ENCODE measurements at places on chromosomes 4 and X.
A peak's percentile ranks its signal among the peaks of the same experiment; 100 is the strongest.

GRCh38 chr4:83556816-83557215 lies 20.9 kb downstream of the GPAT3 start:
- DNase-seq: no peak

GRCh38 chrX:68186552-68187262 lies 246.6 kb downstream of the OPHN1 start:
- no peak for DNase-seq

DNA sequence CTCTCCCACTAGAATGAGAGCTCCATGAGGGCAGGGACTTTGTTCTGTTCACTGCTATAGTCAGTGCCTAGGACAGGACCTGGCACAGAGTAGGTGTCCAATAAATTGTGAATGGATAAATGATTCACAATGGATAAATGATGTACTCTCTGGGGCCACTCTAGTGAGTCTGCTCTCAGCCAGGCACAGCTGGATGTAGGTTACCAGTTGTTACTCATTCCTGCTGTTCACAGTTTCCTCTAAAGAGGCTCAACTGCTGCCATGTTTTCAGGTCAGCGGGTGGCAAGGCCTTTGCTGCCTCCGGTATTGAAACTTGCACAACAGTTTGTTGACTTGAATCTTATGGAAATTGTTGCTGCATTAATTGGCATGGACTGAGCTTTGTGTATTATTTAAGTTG lies 99.1 kb downstream of the NHSL2 start:
- DNase-seq: no peak

- DNase-seq: no peak
These were observed 35.5 kb upstream of the PARM1 start for GRCh38 chr4:74897386-74897785.

GRCh38 chr4:1351854-1352566 lies 5.0 kb downstream of the UVSSA start:
- peak; percentile 94 for DNase-seq

DNA sequence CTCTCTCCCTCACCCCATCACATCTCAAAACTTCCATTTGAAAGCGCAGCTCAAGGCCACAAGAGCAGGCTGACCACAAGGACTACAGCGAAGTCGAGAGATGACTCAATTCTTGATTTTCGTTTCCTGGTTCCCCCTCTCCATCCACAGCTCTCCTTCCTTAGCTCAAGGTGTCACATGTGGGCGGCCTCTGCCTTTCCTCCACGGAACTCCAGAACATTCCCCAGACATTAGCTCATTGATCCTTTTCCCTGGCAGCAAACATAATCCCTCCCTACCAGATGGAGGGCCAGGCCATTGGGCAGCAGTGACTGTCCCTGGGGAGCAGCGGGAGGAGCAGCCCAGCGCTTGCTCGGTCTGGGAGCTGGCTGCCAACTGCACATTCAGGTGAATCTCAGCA lies 56.3 kb downstream of the CCDC149 start:
- peak; percentile 36 for DNase-seq

DNA sequence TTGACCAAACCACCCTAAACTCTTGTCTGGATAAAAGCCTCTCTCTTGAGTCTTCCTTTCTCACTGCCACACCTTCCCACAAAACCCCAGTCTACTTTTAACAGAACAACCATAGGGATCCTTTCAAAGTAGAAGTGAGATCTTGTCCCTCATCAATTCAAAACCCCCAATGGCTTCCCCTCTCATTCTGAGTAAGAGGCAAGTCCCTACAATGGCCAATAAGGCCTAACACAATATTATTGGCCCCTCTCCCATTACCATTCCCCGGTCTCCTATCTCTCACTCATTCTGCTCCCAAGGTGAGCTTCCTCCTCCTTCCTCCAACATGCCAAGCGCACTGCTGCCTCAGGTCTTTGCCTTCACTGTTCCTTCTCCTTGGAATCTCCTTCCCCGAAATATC lies 57.1 kb downstream of the REELD1 start:
- DNase-seq: no peak

- DNase-seq: no peak
These were observed 312.3 kb downstream of the SPRY1 start for GRCh38 chr4:123708902-123709301.

- DNase-seq: peak; percentile 31
These were observed at the start of gene SETD7 for GRCh38 chr4:139556071-139556723. TSS of gene SETD7 (minus strand) at chr4:139556219. CDS start at chr4:139556137, 82 bp downstream.

- no peak for DNase-seq
These were observed 94.1 kb downstream of the ADRA2C start for GRCh38 chr4:3860061-3860912.

GRCh38 chr4:147761218-147761883 lies 29.5 kb downstream of the ARHGAP10 start:
- DNase-seq: no peak

DNA sequence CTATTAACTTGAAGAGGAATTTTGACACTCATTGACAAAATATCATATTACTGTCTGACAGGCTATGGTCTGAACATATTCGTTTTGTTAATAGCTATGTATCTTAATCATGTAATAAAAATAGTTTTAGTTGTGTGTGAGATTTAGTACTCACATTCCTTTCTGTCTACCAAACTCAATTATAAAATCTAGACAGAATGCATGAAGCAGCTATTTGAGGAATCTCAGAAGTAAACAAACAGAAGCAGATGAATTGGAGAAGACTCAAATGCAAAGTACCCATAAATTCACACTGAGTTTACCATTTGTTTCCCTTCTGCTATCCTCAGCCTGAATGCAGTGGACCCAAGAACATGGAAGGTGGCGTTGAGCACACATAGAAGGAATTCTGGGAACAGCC lies 841.6 kb upstream of the AADAT start:
- no peak for DNase-seq

- DNase-seq: no peak
These were observed 151.5 kb downstream of the CORIN start for GRCh38 chr4:47686294-47686872.

- no peak for DNase-seq
These were observed 82.0 kb upstream of the FREM3 start for GRCh38 chr4:143782521-143782920.

GRCh38 chr4:181748581-181748980 lies 494.6 kb upstream of the TENM3 start:
- DNase-seq: no peak

- no peak for DNase-seq
These were observed 4.7 kb downstream of the TMSB4X start for GRCh38 chrX:12979616-12980015.

GRCh38 chrX:153999359-154000037 lies 20.2 kb downstream of the IRAK1 start:
- no peak for DNase-seq

DNA sequence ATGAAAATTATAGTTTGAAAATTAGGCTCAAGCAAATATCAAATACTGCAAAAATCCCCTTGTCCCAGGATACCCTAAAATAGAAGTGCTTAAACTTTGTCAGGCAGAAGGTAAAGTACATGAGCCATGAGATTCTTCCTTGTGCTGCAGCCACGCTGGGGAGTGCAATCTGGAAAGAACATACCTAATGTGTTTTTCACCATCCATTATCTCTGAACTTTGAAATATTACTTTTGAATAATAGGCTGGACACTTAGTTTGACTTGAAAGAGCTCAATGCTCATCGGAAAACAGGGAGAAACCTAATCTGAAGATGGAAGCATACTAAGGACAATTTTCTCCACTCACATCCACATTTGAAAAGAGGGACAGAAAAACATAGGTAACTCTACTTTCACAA lies 18.9 kb downstream of the THAP9 start:
- DNase-seq: no peak

GRCh38 chrX:134925551-134925950 lies 65.2 kb upstream of the SMIM10 start:
- no peak for DNase-seq

- DNase-seq: no peak
These were observed 929 bp downstream of the ZBTB33 start for GRCh38 chrX:120251471-120252011.

DNA sequence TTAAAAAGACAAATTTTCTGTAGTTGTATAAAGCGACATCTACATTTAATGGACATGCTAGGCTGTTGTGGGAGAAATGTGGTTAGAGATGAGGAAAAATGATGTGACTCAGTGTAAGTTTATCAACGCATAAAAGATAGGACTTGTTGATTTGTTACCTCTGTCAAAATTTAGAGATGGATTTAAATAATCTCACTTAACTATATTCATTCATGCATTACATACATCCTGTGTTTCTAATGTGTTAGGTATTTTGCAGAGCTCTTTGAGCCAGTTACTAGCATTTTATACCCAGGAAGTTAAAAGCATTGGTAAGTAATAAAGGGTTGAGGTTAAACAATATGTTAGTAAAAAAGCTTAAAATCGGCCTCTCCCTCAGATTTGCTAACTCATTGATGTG lies 34.3 kb downstream of the METAP1 start:
- no peak for DNase-seq

DNA sequence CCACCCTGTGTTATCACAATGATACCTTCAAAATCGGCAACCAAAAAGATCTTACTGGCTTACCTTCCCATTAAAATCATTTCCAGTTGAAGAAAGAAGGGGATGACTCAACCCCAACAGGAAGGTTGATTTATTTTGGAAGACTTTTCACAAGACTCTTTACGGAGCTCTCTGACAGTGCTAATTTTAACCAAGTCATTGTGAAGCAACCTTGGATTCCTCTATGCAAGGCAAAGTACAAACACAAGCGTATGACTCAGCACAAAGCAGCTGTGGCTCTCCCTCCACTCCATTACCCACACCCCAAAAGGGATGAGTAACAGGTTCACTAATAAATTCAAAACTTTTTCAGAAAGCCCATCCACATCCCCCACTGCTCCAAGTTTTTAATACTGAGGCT lies 213.8 kb upstream of the FGF13 start:
- DNase-seq: no peak

GRCh38 chr4:23999714-24000469 lies 110.0 kb upstream of the PPARGC1A start:
- no peak for DNase-seq

GRCh38 chr4:70443329-70443728 lies 28.7 kb upstream of the MUC7 start:
- no peak for DNase-seq

DNA sequence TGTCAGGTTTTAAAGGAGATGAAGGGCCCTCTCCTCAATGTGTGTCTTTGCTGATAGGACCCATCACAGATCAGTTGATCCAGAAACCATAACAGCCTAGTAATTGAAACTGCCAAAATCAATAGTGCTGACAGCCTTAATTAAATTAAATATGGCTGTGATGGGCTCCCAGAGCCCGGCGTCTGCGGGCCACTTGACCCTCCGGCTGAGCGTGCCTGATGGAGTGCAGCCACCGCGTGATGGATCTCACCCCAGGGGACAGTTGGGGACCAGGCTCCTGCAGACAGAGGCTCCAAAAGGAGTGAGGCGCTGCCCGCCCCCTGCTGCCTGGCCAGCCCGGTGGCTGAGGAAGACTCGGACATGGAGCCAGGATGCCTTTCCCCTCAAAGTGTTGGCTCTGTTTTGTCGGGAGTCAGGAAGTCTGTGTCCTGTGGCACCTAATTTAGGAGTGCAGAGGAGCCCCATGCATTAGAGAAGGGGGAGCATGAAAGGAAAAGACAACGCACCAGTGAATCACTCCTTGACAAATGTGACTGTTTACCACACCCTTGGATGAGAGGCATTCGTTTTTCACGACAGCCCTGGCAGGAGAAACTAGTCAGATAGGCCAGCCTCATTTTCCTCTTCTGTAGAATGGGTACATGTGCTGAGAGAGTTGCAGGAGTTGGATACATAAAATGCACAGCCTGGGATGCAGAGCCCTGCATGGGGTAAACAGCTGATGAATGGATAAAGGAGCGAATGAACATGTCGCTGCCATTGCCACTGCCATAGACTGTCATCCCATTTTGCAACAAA lies 40.9 kb upstream of the MSX1 start:
- DNase-seq: no peak

GRCh38 chr4:1192091-1192492 lies 19.7 kb upstream of the SPON2 start:
- DNase-seq: no peak

DNA sequence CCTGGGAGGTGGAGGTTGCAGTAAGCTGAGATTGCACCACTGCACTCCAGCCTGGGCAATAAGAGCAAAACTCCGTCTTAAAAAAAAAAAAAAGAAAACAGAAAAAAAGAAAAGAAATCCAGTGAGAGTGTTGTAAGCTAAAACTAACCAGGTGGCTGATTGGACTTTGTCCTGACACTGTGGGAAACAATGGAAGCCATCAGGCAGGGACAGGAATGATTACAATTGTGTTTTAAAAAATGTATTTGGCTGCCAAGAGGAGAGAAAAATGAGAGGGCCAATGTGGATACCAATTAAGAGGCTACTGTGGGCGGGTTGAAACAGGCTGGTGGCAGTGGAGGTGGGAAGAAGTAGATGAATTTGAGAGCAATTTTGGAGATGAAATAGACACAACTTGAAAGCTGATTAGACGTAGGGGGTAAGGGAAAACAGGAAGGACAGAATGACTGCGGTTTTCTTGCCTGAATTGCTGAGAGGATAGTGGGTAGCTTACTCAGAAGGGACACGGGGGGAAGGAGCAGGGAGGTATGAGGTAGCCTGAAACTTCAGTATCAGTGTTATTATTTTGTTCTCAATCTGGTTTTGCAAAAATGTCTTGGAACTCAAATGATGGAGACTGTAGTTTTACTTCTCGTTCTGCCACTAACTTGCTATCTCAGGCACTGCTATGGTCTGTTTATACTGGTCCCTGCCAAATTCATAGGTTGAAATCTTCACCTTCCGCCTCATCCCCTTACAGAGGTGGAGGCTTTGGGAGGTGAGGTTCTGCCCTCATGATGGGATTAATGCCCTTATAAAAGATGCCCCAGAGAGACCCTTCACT lies 45.6 kb upstream of the CHRNA9 start:
- no peak for DNase-seq

GRCh38 chr4:40243386-40243948 lies 46.6 kb downstream of the RHOH start:
- DNase-seq: no peak

DNA sequence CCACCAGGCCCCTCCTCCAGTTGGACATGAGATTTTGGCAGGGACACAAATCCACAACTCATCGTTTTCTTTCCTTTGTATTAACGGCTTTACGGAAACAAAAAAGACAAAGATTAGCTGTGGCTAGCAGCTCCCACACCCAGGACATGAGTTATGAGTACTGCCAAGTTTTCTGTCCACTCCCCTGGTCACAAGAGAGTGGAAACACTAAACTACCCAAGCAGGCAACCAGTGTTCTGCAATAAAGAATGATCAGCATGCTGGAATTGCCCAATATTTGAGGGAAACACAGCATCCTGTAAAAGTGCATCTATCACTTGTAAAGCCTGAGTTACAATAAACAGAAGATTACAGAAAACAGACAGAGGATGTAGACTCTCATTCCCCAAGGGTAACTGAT lies 358.4 kb downstream of the NLGN4X start:
- DNase-seq: no peak

DNA sequence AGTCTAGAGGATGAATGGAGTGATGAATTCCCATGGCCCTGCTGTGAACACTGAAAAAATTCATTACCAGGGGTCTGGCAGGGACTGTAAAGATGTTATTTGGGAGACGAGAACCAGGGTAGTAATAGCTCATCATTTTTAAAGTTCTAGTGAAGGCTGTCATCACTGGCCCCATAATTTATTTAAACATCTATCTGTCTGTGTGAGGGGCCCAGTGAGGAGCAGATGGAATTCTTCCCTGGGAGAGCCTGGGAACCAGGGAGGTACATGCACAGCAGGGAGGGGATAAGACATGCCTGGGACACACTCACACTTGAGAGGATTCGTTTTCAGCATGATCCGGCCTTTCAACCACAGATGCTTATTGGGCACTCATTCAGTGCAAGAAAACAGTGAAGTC lies 162.0 kb downstream of the PDGFRA start:
- DNase-seq: no peak
